Thoracic aorta endothelial cell (primary cell): ENCODE measurements at places on chromosomes 12 and 14. TPM values are rescaled to one million over a fixed set of nuclear protein-coding genes. Genes with fewer than 3 reads are reported as not detected.

TAS2R7 gene
- total RNA-seq = 0.13 and 0.14 TPM in 2 replicates

CLEC9A gene
- total RNA-seq = not detected in 2 replicates

GPR137C gene
- total RNA-seq = 0.53 and 1.6 TPM in 2 replicates

TAS2R50 gene
- 6.0 and 6.9 TPM in 2 replicates for total RNA-seq

KRT81 gene
- not detected in 2 replicates for total RNA-seq
